Stimulated activated CD8-positive, alpha-beta memory T cell treated with anti-CD3 and anti-CD28 coated beads, Interleukin-4, amount 100 ng/mL, for 4 hours (primary cell): ENCODE measurements at places on chromosomes 1 and 21.

GRCh38 chr1:109804660-109805059 lies 40.9 kb upstream of the EPS8L3 start:
- no peak for DNase-seq

DNA sequence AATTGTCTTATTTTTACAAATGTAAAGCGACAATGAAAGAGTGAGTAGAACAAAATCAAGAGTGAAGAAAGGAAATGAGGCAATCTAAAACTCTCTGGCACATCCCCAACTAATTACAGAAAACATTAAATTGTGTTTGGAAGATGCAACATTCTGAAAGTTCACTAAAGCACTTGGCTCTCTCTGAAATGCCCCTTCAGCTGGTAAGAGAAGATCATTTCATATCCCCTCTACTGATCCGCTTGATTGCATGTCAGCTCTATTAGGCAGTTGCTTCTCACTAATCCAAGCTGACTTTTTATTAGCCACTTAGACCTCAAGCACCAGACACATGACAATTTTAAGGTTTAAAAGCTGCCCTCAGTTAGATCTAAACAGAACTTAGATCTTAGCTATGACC lies 262.8 kb upstream of the PRMT6 start:
- DNase-seq: no peak

- no peak for DNase-seq
Observed at GRCh38 chr1:32928715-32929114, 27.5 kb upstream of the TMEM54 start.

GRCh38 chr1:160630523-160631451 lies 16.1 kb downstream of the SLAMF1 start:
- no peak for DNase-seq

GRCh38 chr21:37058261-37058660 lies 14.6 kb downstream of the PIGP start:
- no peak for DNase-seq

DNA sequence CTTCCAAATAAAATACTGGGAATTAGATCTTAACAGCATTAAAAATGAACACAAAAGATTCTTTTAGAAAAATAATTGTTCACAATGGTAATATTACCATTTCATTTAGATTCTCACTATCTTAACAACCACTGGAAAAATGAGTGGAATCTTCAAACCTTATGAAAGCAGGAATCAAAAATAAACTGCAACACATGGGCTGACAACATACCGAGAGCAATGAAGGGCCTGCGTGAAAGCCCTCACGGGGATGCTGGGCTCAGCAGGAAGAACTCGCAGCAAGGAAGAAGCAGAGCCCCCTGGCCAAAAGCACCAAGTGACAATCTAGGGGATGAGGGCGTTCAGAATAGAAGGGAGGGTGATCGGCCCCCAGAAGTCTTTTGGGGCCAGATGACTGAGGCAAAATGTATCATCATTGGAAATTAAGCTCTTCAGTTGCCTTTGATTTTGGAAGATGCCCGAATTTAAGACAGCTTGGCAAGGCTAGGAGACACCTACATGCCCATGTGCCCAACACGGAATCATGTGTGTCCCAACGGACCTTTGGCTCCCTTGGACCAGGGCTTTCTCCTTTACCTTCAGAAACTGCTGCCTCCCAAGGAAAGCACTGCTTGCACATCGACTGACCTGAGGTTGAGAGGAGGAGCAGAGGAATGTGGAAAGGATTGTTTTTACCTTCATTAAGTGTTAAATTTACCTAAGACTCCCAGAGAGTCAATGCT lies 103.9 kb downstream of the TGFBR3 start:
- no peak for DNase-seq

DNA sequence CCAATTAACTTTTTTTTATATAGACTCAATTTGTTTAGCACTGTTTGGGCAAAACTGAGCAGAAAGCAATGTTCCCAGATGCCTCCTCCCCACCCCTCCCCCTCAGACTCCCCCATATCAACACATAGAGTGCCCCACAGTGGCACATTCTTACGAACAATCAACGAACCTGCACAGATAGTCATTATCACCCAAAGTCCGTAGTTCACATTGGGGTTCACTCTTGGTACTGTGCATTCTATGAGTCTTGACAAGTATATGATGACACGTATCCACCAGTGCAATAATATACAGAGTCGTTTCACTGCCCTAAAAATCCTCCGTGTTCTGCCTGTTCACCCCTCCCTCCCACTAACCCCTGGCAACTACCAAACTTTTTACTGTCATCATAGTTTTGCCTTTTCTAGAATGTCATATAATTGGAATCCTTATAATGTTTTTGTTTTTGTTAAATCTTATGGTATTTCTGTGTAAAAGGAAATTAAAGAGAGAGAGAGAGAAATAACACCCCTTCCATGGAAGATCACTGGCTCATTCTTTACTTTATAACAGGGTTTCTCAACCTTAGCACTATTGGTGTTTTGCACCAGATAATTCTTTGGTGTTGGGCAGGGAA lies 37.2 kb upstream of the HNRNPU start:
- no peak for DNase-seq

- no peak for DNase-seq
Observed at GRCh38 chr1:43067977-43068751, 103.9 kb downstream of the EBNA1BP2 start.
